ENCODE measurements at places on chromosomes 11 and 22.

- DNase-seq = no peak
These were observed 53.2 kb downstream of the ALX4 start for GRCh38 chr11:44256673-44257291.

GRCh38 chr22:50242406-50242949 lies 2.3 kb downstream of the TUBGCP6 start:
- DNase-seq = no peak

DNA sequence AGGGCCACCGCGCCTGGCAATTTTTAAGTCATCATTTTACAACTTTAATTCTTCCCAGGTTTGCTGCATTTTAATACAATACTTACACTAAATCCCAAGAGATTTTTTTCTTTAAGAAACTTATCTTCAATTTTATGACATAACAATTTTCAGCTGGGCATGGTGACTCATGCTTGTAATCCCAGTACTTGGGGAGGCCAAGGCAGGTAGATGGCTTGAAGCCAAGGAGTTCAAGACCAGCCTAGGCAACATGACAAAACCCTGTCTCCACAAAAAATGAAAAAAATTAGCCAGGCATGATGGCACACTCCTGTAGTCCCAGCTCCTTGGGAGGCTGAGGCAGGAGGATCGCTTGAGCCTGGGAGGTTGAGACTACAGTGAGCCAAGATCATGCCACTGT lies 38.8 kb downstream of the CLDN25 start:
- no peak for DNase-seq

- no peak for DNase-seq
These were observed 16.1 kb downstream of the DGCR2 start for GRCh38 chr22:19105867-19106802.

- no peak for DNase-seq
These were observed 20.4 kb downstream of the TUG1 start for GRCh38 chr22:30989474-30989873.

- DNase-seq = no peak
These were observed 3.0 kb upstream of the CHEK1 start for GRCh38 chr11:125621995-125622394.

DNA sequence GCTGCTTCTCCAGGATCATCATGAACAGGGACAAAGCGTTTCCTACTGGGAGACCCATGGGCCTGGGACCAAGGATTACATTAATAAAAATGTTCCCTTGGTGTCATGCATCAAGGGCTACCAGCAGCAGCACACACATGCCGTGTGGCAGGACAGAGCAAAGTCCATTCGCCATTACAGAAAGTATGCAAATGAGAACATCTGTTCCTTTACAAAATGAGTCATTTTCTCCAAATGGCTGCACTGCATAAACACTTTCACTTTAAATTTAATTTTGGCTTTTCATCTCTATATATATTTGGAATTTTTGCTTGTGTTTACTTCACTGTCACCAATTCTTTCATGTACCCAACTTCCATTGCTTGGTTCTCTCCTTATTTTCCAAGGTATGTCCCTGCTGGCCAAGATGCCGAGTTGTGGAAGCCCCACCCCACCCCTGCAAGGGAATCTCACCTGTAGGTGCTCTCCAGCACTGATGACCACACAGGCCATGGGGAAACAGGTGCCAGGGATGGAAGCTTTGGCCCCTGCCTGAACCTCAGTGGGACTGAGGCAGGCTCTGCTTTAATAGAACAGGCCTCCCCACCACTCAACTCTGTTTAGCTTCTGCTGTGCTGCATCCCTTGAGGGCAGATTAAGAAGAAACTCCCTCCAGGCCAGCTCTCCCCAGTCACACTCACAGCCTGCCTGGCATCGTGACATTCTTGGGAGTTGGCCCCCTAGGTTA lies 15.6 kb upstream of the GNAZ start:
- no peak for DNase-seq

- DNase-seq = no peak
These were observed 6.2 kb downstream of the LRRC74B start for GRCh38 chr22:21051831-21052400.

DNA sequence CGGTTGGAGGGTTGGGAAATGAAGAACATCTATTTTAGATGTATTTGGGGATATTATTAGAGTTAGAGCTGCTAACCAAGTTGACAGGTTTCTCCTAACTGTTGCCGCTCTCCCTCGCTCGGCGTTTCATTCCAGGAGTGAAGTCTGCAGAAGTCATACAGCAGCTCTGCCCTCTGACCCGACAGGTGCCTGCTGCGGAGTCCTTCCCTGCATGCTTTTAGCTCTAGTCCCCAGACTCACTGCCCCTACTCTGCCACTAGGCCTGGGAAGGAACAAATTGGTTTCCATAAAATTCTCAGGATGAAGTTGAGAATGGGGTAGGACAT lies 124.9 kb downstream of the DBX1 start:
- no peak for DNase-seq

DNA sequence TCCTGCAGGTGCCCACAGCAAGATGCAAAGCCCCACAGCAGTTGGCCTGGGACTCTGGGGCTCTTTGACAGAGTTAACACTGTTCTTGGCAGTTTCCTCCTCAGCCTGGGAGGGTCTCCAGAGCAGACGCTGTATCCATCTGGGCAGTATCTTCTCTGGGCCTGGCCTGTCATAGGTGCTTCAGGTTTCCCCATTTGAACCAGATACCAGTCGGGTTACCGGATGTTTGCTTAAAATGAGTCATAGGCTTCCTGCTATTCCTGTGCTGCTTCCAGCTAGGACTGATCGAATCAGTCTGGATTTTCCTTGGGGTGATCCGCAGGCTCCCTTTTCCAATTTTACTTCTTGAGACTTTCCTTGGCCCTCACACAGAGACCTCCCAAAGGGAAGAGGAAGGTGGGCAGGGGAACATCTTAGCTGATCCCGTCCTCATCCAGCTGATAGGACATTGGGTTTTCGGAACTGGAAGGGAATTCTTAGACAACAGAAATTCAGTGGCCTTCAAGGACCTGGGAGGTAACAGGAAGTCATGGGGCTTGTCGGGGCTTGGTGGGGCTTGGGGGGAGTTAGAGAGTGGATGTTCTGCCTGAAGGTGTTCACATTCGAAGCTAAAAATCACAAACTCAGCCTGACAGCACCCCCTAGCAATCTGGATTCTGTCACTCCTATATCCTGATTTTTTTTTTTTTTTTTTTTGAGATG lies 2.4 kb upstream of the RANGAP1 start:
- no peak for DNase-seq

GRCh38 chr11:33912405-33913361 lies 20.8 kb upstream of the LMO2 start:
- DNase-seq = no peak

DNA sequence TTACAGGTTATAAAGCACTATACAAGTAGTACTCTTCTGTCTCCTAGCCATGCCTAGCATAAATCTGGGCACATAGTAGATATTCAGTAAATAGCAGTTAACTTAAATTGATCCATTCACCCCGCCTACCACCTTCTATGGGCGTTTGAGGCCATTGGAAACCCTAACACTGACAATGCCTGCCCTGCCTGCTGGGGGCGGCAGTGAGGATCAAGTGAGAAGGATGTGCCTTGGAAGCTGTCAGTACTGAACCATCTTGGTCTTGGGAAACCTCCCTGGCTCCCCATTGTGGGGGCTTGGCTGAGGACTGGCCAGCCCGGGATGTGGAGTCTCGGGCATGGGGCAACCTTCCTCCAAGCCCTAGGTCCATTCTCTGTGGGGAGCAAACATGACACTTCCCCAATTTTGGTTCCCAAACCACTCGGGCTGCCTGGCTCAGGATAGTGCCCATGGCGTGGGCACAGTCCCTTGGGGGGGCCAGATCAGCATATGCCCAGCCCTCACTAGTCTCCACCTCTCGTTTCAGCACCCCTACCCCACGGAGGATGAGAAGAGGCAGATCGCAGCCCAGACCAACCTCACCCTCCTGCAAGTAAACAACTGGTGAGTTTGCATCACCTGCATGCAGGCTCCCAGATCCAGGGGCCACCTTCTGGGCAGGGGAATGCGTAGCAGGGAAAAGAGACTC lies 67.4 kb downstream of the FEZ1 start:
- DNase-seq = no peak

DNA sequence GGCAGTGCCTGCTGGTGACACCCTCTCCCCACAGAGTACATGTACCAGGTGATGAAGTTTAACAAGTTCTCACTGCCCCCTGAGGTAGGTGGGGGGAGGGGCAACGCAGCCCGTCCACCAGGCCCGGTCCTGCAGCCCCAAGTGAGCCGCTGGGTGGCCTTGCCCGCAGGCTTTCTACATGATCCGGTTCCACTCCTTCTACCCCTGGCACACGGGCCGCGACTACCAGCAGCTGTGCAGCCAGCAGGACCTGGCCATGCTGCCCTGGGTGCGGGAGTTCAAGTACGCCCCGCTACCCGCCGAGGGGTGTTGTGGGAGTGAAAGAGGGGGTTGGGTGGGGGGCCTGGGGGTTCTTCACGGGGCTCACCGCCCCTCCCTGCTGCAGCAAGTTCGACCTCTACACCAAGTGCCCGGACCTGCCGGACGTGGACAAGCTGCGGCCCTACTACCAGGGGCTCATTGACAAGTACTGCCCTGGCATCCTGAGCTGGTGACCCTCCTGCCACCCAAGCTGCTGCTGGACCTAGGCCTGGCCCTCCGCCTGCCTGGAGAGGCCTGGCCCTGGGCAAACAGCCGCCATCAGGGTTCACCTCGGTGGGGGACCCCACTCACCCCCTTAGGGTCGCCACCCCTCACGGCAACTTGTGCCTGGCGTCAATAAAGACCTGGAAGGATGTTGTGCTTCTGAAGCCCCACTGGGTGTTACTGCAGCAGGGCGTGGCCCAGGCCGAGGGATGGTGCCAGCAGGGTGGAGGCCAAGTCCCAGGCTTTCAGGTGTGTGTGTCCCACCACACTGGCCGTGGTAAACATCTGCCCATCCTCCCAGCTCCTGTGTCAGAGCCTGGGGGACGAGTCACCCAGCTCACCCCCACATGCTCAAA lies 2.9 kb downstream of the MIOX start:
- DNase-seq = no peak

DNA sequence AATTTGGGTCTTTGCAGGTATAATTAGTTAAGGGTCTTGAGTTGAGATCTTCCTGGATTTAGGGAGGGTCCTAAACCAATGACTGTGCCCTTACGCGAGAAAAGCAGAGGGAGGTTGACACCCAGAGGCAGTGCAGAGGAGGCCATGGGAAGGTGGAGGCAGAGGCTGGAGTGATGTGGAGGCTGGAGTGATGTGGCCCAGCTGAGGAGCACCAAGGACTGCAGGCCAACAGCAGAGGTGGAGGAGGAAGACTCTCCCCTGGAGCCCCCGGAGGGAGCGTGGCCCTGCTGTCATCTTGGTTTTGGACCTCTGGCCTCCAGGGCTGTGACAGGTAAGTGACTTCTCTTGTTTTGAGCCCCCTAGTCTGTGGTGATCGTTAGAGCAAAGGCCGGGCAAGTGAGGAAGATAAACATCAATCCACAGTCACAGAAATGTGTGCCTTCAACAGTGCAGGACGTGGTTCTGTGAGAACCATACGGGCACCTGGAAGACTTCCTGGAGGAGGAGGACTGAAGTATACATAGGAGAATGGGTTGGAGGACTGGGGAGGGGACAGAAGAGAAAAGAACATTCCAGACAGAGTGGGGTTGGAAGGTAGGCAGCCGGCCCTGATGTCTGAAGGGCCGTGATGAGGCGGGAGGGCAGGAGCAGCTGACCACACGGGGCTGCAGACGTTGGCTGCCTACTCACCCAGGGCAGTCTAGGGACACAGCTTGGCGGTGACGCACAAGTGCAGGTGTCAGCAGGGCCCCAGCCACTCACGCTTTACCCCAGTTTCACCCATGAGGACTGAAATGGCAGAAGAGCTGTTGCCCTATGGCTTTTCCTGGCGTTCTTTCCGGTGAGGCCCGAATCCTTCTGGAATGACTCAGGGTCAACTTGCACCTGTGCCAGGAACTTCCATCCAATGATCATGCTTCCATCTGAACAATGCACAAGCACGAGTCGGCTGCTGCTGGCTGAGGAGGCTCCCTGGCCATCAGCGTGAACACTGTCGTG lies 270.2 kb downstream of the CTTN start:
- no peak for DNase-seq

GRCh38 chr11:113567097-113567496 lies 91.9 kb upstream of the DRD2 start:
- no peak for DNase-seq

GRCh38 chr11:32400670-32401369 lies 34.5 kb downstream of the WT1 start:
- DNase-seq = no peak

GRCh38 chr22:23182309-23183060 lies 2.2 kb downstream of the BCR start:
- DNase-seq = peak; percentile 70

DNA sequence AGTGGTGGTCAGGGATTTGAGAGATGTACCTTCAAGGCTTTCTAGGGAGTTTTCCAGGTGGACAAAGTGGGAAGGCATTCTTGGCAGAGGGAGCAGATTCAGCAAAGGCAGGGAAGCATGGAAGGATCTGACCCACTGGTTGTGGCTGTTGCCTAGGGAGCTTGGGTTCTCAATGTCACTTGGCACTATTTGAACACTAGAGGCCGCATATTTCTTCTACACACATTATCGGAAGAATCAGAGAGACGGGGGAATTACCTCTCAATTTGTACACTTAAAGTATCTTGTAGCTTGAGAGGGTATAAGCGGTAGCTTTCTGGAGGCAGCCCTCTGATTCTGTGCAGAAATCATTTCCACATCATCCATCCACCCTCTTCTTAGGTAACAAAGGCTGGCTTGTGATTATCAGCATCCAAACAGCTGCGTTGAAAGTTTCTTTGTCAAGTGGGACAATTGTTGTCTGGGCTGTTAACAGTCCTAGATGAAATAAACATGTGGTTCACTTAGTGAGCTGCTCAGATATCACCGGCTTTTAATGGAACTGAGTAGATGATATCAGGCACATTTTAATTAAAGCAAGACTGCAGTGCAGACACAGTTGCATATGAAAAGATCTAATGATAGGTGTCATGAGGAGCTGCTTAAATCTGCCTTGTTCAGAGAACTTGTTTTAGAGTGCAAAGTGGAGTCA lies 2.6 kb downstream of the NELL1 start:
- DNase-seq = no peak

GRCh38 chr11:82842019-82842418 lies 58.2 kb downstream of the PRCP start:
- no peak for DNase-seq

- DNase-seq = no peak
These were observed 75.2 kb downstream of the DHCR7 start for GRCh38 chr11:71372693-71373657.

DNA sequence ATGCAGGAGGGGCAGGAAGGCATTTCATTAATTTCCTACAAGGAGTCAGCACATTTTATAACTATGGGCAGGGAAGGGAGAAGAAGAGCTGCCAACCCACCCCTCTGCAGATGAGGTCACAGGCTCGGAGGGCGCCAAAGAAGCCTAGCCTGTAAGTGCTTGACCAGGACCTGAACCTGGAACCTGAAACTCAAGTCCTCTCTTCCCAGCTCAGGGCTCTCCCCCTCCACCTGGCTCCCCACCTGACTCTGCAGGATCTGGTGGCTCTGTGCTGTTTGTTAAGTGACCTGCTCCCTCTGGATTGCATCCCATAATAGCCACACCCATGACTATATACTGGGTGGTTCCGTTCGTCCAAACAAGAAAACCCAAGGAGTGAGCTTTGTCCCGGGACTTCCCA lies 27.3 kb downstream of the SCGB1A1 start:
- no peak for DNase-seq

- DNase-seq = no peak
These were observed 237.3 kb downstream of the ST3GAL4 start for GRCh38 chr11:126592496-126593410.

Measured in stimulated activated CD4-positive, alpha-beta T cell treated with anti-CD3 and anti-CD28 coated beads, TNF-alpha, amount 100 ng/mL, for 48 hours (primary cell).